ENCODE measurements at places on chromosomes 11 and 22.
A peak's percentile ranks its signal among the peaks of the same experiment; 100 is the strongest.

GRCh38 chr22:47580121-47580520 is 817.7 kb downstream of the TBC1D22A start:
- no peak for DNase-seq

DNA sequence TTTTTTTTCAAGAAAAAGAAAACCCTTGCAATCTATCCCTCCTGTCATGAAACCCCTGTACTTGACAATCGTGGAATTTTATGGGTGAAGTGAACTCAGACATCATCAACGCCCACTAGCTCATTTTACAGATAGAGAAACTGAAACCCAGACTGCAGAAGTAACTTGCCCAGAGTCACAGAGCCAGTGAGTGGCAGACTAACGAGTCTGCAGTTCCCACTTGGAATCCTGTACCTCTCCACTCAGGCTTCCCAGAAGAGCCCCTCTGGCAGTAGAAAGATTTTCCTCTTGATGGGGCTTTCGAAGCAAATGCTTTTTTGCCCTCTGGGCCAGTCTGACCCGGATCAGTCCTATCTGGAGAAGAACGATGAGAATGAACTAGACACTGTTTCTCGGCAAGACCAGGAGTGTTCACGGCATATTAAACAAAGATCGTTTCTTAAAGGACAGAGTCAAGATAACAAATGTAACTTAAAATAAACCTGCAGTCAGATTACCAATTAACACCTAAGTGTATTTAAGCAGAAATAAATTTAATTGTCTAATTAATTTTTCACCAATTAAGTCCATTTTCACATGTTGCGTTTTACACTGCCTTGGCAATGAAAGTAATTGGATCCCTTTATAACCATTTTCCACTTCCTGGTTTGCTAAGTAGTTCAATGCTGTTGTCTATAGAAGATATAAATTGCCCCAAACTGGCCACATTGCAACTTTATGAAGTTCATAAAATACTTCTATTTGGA is 61.3 kb upstream of the CREB3L1 start:
- DNase-seq, result no peak

GRCh38 chr11:91850533-91851275 is 373.9 kb upstream of the FAT3 start:
- DNase-seq, result no peak

- DNase-seq, result no peak
These were observed 19.6 kb upstream of the MOGAT2 start for GRCh38 chr11:75697906-75698581.

GRCh38 chr11:124867700-124868099 is 2.5 kb downstream of the ROBO3 start:
- peak; percentile 62 for DNase-seq

DNA sequence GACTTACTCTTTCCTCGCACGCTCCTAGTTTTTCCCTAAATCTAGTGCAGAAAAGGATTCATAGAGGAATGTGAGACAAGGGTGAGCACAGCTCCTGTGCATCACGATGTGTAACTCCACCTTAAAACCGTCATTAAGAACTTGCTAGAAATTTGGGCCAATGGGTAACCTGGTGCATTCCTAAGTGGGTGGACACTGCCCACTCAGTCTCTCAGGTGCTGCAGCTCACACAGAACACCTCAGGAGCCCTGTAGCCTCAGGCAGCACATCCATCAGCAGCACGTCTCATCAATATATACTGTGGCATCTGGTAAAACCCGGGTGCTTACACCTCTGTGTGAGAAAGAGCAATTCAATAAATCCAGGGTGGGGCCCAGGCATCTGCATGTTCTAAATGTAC is 12.4 kb downstream of the POU2AF3 start:
- DNase-seq, result no peak

GRCh38 chr11:129440028-129440713 is 64.5 kb downstream of the BARX2 start:
- DNase-seq, result no peak

- DNase-seq, result no peak
These were observed 117.2 kb downstream of the APIP start for GRCh38 chr11:34798985-34799384.

DNA sequence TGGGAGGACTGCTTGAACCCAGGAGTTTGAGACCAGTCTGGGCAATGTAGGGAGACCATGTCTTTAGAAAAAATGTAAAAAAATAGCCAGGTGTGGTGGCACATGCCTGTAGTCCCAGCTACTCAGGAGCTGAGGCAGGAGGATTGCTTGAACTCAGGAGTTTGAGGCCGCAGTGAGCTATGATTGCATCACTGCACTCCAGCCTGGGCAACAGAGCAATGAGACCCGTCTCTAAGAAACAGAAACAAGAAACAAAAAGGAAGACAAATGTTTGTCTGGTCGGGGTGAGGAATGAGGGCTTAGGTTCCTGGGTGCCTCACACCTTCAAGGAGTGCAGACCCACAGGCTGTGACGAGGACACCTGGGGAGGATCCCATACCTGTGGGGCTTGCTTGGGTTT is 191.9 kb downstream of the CEP164 start:
- no peak for DNase-seq

GRCh38 chr22:31947296-31947695 is 3.0 kb downstream of the YWHAH start:
- peak; percentile 62 for DNase-seq

DNA sequence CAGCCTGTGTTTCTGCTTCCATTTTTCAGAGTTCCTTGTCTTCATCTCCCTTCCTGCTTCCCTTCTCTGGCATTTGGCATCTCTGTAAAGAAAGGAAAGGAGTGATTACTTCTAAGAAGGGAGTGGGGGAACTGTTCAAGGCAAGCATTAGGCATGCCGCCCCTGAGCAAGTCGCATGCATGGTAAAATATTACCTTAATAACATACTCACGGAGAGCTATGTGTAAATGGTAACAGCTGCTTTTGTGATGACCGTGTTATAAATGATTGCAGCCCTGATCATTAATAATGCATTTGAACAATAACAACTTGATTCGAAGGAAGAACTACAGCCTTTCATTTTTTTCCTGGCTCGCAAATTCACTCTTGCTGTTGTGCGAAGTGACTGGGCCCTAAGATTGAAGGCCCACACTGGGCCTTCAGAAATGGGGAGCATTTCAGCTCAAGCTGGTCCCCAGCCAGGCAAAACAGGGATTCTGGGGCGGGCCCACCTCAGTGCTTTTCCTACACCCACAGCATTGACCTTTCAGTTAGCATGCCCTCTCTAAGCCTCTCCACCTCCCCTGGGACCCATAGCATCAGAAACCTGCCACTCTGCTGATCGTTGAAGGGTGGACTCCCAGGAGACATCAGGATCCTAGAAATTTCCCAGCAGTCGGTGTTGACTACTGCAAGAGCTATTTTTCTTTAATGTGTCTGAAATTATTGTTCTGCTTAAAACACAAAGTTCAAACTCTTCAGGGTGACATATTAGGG is 263.0 kb upstream of the CADM1 start:
- no peak for DNase-seq

DNA sequence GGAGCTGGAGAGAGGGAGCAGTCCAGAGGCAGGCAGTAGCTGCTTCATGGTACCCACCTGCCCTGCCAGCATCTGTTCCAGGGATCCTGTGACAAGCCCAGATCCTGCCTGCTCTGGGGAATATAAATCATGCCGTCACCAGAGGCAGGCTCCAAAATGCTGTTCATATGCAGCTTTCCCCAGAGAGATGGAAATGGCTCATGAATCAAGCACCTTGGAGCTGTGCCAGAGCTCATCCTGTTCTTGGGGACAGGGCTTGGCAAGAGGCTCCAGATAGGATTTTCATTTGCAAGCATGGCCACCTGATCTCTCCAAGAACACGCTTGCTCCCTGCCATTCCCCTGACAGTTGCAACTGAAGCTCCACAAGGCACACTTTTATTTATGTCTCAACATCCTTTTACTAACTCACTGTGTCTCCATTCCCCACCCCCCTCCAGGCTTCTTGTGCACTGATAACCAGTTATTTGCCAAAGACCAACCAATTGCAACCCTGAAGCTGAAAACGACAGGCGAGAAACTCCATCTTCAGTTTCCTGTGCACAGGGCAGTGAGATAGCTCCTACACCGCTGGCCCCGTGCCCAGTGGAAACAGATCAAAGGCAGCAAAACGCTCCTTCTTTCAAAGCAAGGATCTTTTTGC is 115.8 kb upstream of the PITPNB start:
- peak; percentile 69 for DNase-seq
